ENCODE measurements at places on chromosomes 5 and 9. TPM values are rescaled to one million over a fixed set of nuclear protein-coding genes. Genes with fewer than 3 reads are reported as not detected.

ENDOG gene
- total RNA-seq: 20.9 TPM

ZBTB26 gene
- 5.5 TPM for total RNA-seq

CDX1 gene
- total RNA-seq: 0.12 TPM

TLX3 gene
- total RNA-seq: not detected

PCDHGA10 gene
- 5.2 TPM for total RNA-seq

HRCT1 gene
- total RNA-seq: 0.25 TPM

SLC34A3 gene
- total RNA-seq: not detected

PKD2L2 gene
- total RNA-seq: not detected

SLC27A6 gene
- total RNA-seq: 2.2 TPM

OR1N1 gene
- total RNA-seq: not detected

BBLN gene
- 35.4 TPM for total RNA-seq

PCDHB3 gene
- total RNA-seq: 0.77 TPM

SLC6A19 gene
- not detected for total RNA-seq

SHC3 gene
- total RNA-seq: 25.5 TPM

TSLP gene
- total RNA-seq: 2.5 TPM

FOXD4L6 gene
- 0.11 TPM for total RNA-seq

AMACR gene
- 10.4 TPM for total RNA-seq

NUTM2F gene
- total RNA-seq: not detected

PRRX2 gene
- 2.0 TPM for total RNA-seq

BARHL1 gene
- not detected for total RNA-seq

PTPN3 gene
- total RNA-seq: 0.12 TPM

SPARC gene
- 405 TPM for total RNA-seq

RANBP17 gene
- 12.3 TPM for total RNA-seq

PIP5KL1 gene
- total RNA-seq: 1.2 TPM

SHOC1 gene
- not detected for total RNA-seq

PDE8B gene
- 0.22 TPM for total RNA-seq

SPATA31E1 gene
- under 0.01 TPM for total RNA-seq

PLAA gene
- 46.0 TPM for total RNA-seq

SSNA1 gene
- 60.9 TPM for total RNA-seq

CDC20B gene
- 0.22 TPM for total RNA-seq

LTC4S gene
- 0.33 TPM for total RNA-seq

GABRP gene
- total RNA-seq: not detected

NR4A3 gene
- total RNA-seq: 0.25 TPM

SRD5A1 gene
- total RNA-seq: 13.6 TPM

IRX2 gene
- 0.11 TPM for total RNA-seq

PTGS1 gene
- total RNA-seq: 11.4 TPM

HMGCS1 gene
- 340 TPM for total RNA-seq

DND1 gene
- 0.33 TPM for total RNA-seq

ANKRD31 gene
- total RNA-seq: 0.11 TPM

Measured in uterine smooth muscle cell (primary cell).